ENCODE measurements at places on chromosomes 7 and 10. TPM values are rescaled to one million over a fixed set of nuclear protein-coding genes. Genes with fewer than 3 reads are reported as not detected.

AHCYL2 gene
- total RNA-seq = 12.0 TPM

C10orf88 gene
- 8.7 TPM for total RNA-seq

LRRC18 gene
- total RNA-seq = not detected

CRHR2 gene
- total RNA-seq = not detected

GJD4 gene
- not detected for total RNA-seq

NPC1L1 gene
- not detected for total RNA-seq

ATOH7 gene
- 0.07 TPM for total RNA-seq

SPDYE2 gene
- not detected for total RNA-seq

DNA sequence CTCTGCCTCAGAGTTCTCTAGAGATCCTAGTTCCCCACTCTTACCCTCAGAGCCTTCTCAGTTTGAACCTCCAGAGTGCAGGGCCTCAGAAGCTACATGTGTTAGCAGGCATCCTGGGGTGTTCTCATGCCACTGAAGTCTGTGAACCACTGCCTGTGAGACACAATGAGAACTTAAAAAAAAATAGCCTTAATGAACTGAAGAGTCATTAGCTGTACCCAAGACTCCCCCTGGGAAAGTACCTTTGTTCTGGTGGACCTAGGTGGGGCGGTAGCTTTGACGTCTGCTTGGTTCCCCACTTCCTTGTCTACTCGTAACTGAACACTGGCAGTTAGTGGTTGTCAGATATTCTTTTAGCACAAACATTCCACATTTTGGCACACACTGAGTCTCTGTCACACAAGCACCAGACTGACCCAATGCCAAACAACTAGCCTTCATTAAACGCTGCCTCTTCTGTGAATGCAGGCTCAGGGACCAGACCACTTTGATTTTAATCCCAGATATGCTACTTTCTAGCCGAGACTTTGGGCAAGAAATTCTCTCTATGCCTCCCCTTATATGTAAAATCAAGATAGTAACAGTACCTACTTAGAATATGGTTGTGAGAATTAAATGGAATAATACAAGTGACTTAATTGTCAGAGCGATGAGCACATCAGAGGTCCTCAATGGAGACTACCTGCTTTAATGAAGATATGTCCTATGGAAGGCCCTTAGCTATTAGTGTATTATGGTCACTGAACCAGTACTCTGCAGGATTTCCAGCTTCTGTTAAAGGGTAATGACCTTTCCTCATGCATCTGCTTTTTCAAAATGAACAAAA, 75.3 kb upstream of the CC2D2B start:
- DNase-seq = no peak

DNA sequence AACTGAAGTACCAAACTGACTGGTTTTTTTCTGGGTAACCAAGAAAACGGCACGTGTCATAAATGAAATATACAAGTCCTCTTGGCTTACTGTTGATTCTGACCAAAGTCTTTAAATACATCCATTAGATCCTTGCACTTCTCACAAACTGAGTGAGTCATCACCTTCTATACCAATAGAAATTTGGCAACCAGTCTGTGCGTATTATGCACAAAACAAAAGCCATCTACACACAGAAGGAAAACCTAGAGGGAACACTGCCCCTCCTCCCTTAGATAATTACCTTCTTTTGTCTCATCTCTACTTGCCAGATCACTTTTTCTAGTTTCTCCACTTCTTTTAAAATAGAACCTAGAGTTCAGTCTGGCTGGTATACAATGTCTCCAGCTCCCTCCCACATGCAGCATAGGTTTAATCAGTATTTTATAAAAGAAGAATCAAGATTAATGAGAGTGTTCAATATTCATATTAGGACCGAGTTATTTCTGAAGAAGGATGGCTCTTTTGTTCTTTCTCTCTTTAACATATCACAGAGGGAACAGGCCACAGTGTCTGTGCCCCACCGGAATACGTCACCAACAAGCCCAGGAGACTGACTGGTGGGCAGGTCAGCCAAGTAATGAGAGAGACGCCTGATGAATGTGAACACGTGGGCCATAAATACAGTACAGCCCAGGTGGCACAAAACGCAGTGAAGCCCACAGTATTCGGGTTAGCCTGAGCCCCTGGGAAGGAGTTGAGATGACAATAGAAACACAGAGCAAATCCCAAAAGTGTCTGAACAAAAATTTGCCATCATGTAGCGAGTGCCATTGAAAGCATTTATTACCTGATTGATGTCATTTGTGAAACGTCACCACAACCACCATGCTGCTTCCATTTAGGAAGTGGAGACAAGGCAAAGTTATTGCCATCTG, 91.3 kb downstream of the KIAA1549 start:
- DNase-seq = peak; percentile 43

DNA sequence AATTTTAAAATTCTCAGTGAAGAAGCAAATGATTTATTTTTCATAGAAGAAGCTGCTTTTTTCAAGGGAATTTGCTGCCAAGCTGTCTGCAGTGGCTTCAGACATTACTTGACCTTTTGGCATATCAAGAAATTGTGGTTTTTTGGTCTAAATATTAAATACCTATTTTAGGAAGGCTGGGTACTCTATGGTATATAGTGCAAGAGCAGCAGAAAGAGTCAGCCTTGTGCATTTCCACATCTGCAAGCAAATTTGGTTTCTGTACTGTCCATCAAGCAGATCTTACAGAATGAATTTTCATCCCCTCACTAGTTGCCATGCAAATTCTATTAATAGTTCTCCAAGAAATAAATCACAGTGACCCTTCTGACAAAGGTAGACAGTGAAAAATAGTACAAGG, 222.0 kb downstream of the BICC1 start:
- DNase-seq = no peak

GRCh38 chr10:73884017-73884416, 9.7 kb upstream of the CAMK2G start:
- DNase-seq = no peak

DNA sequence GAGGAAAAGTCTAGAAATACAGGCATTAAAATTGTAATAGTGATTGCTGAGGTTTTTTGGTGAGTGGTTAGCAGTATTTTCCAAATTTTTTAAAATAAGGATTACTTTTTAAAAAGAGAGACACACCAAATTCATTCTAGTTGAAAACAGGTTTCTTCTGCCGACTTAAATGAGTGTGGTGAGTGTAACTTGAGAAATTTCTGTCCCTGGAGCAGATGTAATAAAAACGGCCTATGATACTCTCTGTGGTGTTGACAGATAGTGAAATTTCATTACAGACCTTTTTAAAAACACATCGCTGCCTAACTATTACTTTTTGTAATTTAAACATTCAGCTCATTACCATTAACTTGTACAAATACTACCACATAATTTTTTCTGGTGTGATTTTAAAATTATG, 90.1 kb downstream of the CYP51A1 start:
- no peak for DNase-seq

- DNase-seq = no peak
These were observed 32.3 kb downstream of the CAMK1D start for GRCh38 chr10:12381536-12382156.

DNA sequence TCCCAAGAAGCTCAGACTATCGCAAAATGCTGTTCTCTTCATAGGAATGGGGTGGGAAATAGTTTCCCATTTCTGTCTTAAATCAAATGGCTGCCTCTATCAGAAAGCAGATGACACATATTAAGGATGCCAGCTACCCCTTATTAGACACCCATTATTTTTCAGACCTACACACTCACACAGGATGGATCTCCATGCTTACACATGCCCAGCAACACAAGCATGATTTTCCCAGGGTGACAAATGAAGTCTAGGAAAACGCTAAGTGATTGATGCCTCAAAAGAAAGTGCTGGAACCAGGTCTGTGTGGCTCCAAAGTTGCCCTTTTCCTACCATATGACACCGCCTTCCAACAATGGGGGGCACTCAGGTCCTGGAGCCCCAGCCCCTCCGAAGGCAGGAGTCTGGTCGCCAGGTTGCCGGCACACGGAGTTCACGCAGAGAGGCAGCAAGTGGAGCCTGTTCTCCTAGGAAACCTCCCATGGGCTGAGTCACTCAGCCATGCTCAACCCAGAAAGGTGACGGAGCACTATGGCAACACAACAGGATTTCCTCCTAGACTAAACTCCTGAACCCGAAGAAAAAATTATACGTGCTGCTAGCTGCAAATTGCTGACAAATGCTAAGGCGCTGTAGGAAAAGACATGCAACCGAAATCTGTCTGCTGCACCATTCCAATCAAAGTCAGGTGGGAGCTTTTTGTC, 19.8 kb downstream of the VOPP1 start:
- DNase-seq = peak; percentile 66

- DNase-seq = no peak
These were observed 92.9 kb downstream of the MYL10 start for GRCh38 chr7:101536232-101536631.

DNA sequence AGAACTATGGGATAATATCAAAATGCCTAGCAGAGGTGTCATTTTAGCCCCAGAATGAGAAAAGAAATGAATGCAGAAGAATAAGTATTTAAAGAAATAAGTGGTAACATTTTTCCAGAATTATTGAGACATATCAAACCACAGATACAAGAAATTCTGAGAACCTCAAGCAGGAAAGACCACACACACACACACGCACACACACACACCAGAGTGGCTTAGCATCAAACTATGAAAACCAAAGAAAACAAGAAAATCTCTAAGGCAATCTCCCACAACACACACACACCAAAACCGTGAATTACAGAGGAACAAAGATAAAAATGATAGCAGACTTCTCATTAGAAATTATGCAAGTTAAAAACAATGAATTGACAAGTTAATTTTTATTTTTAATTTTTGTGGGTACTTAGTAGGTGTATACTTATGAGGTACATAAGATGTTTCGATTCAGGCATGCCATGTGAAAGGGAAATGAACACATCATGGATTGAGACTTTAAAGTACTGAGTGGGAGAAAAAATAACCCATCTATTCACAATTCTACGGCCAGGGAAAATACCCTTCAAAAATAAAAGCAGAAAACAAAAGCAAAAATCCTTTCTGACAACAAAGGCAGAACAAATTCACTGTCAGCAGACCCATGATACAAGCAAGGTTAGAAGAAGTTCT, 14.6 kb downstream of the PPIF start:
- no peak for DNase-seq

- DNase-seq = peak; percentile 33
These were observed 284 bp downstream of the CXCL12 start for GRCh38 chr10:44384601-44385025.

DNA sequence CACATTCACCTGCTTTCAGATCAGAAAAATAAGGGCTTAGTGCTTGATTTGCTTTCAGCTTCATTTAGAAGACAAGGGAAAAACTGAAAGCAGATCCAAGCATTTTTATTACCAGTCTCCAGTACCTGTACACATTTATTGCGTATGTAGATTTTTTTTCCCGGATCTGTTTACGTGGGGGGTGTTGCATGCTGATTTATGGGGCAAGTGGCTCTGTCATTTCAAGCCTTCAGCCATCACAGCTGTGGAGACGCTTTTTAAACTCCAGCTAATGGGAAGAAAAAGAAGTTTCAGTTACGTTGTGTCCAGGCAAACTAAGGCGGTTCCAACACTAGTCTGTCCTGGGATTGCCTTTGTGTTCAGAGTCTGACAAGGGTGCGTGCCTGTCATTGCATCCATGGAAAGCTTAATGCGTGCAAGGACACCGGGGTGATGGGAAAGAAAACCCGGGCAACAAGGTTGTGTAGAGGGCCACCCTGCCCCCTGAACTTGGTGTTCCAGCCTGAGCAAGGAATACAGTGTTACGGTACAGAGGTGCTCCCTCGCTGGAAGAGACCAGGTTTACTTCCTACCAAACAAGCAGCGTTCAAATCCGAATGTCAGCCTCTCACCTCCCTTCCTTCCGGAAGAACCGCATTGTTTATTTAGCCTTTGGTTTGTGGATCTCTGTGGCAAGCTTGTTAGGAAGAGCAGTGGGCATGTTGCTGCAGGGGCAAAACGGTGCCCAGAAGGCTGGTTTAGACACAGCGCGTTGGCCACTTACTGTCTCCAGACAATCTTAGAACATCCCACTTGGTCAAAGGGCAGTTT, 128.2 kb downstream of the FGFR2 start:
- no peak for DNase-seq

DNA sequence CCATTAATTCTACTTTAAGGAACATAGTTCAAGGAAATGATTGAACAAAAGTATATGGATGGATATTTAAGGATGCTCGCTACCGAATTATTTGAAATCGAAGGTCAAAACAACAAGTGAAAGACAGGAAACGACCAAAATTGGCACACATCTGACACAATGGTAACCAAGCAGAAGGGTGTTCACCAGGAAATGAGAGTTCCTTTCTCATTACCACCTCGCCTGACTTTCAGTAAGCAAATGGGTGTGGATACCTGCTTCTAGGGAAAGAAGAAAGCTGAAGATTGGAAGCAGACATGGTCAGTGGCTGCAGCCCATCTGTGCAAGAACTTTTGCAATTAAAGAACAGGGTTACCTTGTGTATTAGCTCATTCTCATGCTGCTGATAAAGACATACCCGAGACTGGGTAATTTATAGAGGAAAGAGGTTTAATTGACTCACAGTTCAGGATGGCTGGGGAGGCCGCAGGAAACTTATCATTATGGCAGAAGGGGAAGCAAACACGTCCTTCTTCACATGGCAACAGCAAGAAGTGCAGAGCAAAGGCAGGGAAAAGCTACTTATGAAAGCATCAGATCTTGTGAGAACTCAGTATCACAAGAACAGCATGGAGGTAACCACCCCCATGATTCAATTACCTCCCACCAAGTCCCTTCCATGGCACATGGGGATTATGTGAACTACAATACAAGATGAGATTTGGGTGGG, 6.2 kb upstream of the TMEM273 start:
- no peak for DNase-seq

DNA sequence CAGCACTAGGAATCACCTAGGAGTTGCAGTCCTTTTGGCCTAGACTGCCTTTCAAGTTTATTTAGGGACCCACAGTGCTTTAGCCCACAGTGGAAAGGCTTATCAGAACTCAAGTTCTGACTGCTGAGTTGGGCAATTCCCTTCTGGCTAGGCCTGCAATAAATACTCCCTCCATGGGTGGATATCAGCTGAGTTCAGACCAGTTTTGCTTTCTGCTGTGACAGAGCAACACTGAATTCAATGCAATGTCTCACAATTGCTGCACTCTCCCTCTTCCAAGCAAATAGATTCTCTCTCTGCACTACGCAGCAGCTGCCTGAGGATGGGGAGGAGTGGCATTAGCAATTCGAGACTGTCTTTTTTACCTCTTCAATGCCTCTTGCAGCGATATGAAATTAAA, 1153.3 kb downstream of the SORCS1 start:
- no peak for DNase-seq

- no peak for DNase-seq
These were observed 19.0 kb upstream of the MGMT start for GRCh38 chr10:129448086-129448485.
